Vagina (tissue), 2 donors: ENCODE measurements at places on chromosomes 2 and 18. TPM values are rescaled to one million over a fixed set of nuclear protein-coding genes. Genes with fewer than 3 reads are reported as not detected.

- H3K36me3 ChIP-seq = no peaks in the 10 kb centered on the region
- no peak within 1 kb of the TSS for H3K27ac ChIP-seq
- DNase-seq = no peak
- H3K4me3 ChIP-seq = peak within 1 kb of the TSS; percentile 55
- H3K4me1 ChIP-seq = peaks cover 21% of the 10 kb centered on the region
These were observed at the start of gene CRACDL for GRCh38 chr2:98935777-98936352. TSS of gene CRACDL (minus strand) at chr2:98936225. CDS start at chr2:98846800, 89,425 bp downstream.

The SCYGR4 gene
- not detected for total RNA-seq

The CYP27C1 gene
- total RNA-seq = 3.2 TPM

The RAB27B gene
- 6.1 TPM for total RNA-seq

- no peaks in the 10 kb centered on the region for H3K4me1 ChIP-seq
- H3K27ac ChIP-seq = no peak overlapping the region
- no peaks in the 10 kb centered on the region for H3K36me3 ChIP-seq
- H3K27me3 ChIP-seq = no peaks in the 10 kb centered on the region
- no peak for DNase-seq
These were observed 543.6 kb upstream of the NRP2 start for GRCh38 chr2:205138735-205139134.

DNA sequence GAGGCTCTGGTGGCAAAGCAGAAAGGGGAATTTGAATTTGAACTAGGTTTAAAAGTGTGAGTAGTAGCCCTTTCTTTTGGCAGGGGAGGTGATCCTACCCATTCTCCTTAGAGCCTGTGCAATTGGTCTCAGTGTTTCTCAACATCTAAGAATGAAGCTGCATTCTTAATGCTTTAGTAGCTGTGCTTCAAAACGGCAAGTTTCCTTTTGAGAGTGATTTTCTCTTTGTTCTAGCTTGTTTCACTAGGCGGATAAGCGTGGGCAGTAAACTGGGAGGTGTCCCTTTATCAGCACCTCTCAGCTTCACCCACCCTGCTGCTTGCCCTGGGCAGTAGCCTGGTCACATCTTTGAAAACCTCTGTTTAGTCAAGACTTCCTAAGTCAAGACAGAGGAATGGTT lies 6.7 kb downstream of the CRIM1 start:
- no peaks in the 10 kb centered on the region for H3K36me3 ChIP-seq
- DNase-seq = no peak
- H3K27me3 ChIP-seq = no peaks in the 10 kb centered on the region

DNA sequence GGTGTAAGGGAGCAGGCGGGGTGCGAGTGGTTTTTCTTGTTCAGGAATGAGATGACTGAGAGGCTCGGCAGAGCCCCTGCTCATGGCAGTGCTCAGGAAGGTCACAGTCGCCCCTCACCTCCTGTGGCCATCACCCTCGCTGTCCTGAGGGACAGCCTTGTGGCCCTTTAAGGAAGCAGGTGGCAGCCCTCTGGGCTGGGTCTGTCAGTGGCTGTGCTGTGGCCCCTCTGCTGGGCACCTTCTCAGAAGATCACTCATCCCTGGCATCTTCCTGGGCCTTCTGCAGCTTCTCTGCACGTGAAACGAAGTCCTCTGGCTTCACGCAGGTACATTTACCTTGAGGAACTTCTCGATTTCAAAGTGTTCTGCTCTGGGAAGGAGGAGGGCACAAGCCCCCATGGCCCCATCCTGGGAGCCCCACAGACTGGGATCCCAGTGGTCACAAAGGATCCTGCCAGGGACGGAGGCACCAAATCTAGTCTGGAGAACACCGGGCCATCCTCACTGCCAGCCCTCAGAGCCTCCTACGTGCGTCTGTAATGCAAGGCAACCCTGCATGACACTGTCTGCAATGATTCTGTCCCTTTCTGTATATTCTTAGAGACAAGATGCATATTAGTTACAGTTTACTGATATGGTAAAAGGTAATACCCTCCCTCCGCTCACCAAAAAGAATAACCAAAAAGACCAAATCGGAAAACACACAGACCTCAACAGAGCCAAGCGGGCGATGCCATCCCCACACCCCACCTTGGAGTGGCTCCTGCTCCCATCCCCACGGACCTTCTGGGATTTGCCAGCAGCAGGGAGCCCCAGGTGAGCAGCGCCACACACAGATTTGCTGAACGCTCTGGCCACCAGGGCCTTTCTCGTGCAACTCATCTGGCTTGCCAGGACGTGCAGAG lies 25.9 kb upstream of the FAHD2A start:
- no peaks in the 10 kb centered on the region for H3K27me3 ChIP-seq
- DNase-seq = no peak
- H3K4me1 ChIP-seq = no peaks in the 10 kb centered on the region
- H3K4me3 ChIP-seq = no peak overlapping the region
- H3K27ac ChIP-seq = no peak overlapping the region

The IL1F10 gene
- not detected for total RNA-seq

The TMEM247 gene
- not detected for total RNA-seq

DNA sequence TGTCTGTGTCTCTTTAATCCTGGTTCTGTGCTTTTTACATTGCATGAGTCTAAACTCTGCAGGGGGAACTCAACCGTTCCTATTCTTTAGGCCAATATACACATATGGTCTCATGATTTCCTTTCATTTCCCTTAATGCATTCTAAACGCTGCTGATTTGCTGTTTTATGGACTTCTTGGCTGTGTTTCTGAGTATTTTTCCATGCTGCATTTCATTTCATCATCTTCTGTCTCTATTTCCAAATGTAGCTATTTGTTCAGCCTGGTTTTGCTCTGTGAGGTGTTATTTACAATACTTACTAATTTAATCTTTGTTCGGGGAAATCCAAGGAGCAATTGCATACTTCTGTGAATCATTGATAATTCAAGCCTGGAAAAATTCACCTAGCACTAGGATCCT lies 897.2 kb downstream of the TSN start:
- no peaks in the 10 kb centered on the region for H3K27me3 ChIP-seq
- H3K4me3 ChIP-seq = no peak overlapping the region
- H3K27ac ChIP-seq = no peak overlapping the region
- H3K36me3 ChIP-seq = no peaks in the 10 kb centered on the region

The MTA3 gene
- 46.7 TPM for total RNA-seq

DNA sequence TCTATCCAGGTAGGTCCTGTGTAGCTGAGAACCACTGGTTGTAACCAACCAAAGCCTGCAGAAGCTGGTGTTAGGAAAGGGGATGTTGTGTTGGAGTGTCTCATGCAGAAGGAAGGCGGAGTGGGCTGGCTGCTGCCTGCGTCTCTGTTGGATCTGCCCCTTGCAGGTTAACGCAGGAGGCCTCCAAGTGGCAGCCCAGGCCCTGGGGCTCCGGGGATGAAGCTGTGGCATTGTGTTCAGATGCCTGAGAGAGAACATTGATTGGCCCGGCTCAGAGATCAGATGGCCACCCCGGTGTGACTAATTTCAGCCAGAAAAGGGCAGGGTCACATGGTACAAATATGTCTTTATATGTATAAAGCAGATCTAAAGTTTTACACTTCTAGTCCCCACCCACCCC lies 216.0 kb downstream of the GLI2 start:
- H3K27me3 ChIP-seq = no peaks in the 10 kb centered on the region
- no peaks in the 10 kb centered on the region for H3K4me1 ChIP-seq
- no peak overlapping the region for H3K27ac ChIP-seq
- DNase-seq = no peak

The TEX44 gene
- total RNA-seq = not detected

The PRSS56 gene
- total RNA-seq = not detected

- H3K27ac ChIP-seq = no peak overlapping the region
- no peaks in the 10 kb centered on the region for H3K36me3 ChIP-seq
- H3K27me3 ChIP-seq = peaks cover 9% of the 10 kb centered on the region
- no peak for DNase-seq
- peaks cover 8% of the 10 kb centered on the region for H3K4me1 ChIP-seq
These were observed 2.4 kb downstream of the CDK5R2 start for GRCh38 chr2:218961651-218962570.

DNA sequence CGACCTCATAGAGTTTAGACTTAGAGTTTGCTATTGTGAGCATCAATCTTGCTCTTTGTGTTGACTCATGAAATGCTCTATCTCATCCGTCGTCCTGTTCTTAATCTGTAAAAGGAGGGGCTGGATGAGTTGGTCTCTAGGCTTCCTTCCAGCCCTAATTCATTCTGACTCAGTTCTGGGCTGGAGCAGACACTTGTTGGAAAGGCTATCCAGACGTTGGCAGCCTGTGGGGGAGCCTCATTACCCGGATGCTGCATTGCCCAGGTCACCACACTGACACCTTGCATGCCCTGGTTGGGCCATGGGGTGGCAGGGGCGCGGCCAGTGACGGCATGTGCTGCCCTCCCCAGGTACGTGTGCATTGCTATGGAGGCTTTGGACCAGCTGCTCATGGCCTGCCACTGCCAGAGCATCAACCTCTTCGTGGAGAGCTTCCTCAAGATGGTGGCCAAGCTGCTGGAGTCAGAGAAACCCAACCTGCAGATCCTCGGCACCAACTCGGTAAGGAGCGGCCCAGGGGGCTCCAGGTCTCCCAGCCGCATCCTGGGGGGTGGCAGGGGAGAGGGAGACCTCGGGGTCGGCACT lies 61.5 kb downstream of the EFR3B start:
- H3K4me1 ChIP-seq = no peaks in the 10 kb centered on the region
- no peak overlapping the region for H3K4me3 ChIP-seq
- no peaks in the 10 kb centered on the region for H3K36me3 ChIP-seq
- H3K27ac ChIP-seq = no peak overlapping the region

GRCh38 chr18:41972067-41972925 lies 17.3 kb downstream of the PIK3C3 start:
- no peak overlapping the region for H3K27ac ChIP-seq
- peaks cover 8% of the 10 kb centered on the region for H3K4me1 ChIP-seq
- no peaks in the 10 kb centered on the region for H3K36me3 ChIP-seq

The ELMOD3 gene
- 44.7 TPM for total RNA-seq

The COBLL1 gene
- 79.6 TPM for total RNA-seq

DNA sequence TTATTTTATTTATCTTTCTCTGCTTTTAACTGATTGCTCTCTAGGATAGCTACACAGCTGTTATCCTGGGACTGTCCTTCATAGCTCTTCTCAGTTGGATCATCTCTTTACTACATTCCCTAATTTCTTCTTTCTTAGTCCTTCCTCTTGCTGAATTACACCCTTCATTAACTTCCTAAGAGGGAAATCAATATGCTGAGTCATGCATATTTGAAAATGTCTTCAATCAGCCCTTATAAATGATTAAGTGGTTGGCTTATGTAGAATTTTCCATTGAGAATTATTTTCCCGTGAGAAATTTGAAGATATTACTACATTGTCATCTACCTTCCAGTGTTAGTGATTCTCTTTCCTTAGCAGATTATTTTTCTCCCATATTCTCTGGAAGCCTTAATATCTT lies 214.2 kb downstream of the SOCS6 start:
- no peaks in the 10 kb centered on the region for H3K4me1 ChIP-seq

DNA sequence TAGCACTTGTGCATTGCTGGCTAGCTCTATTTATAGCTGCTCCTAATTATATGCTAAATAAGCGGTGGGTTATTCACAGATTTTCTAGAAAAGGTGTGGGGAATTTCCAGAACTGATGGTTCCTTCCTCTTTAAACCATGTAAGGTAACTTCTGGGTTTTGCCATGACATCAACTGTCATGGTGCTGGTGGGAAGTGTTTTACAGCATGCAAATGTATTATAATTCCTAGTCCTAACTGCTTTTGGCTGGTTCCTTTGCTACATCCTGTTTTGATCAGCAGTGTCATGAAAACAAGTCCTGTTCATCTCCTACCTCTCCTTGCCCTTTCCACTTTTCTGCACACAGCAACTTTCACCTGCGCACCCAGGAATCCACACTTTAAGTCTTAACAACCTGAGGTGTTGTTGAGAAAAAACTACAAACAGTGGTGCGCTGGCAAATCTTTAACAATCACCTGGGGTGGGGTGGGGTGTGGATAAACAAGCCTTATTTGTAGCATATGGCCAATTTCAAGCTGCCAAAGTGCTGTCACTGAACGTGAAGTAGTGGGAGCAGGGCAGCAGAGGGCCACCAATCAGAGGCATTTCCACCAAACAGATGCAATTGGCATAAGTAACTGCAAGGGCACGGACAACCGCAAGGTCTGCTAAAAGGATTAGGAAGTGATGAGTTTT lies 33.4 kb upstream of the SKOR2 start:
- H3K27me3 ChIP-seq = no peaks in the 10 kb centered on the region
- H3K27ac ChIP-seq = no peak overlapping the region
- no peak overlapping the region for H3K4me3 ChIP-seq
- DNase-seq = peak; percentile 64

DNA sequence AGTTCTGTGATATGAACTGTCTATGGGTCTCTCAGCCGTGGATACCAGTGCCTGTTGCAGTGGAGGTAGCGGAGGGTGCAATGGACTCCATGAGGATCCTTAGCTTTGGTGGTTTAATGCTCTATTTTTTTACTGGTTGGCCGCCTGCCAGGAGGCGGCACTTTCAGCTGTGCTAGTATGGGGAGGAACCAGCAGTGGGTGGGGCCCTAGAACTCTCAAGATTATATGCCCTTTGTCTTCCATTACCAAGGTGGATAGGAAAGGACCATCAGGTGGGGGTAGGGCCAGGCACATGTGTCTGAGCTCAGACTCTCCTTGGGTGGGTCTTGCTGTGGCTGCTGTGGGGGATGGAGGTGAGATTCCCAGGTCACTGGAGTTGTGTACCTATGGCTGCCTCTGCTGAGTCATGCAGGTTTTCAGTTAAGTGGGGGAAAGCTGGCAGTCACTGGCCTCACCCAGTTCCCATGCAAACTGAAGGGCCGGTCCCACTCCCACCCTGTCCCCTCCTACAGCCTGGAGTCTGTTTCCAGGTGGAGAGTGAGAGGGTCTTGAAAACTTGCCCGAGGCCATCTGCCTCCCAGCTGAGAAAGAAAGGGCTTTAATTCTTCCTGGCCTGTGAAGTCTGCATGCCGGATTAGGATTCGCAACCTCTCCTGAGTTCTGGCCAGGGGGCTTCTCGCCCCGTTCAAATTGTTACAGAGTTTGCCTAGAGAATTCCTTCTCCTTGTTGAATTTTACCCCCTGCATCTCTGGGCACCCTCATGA lies 14.5 kb downstream of the KCNS3 start:
- H3K4me3 ChIP-seq = no peak overlapping the region
- no peak for DNase-seq
- H3K27me3 ChIP-seq = no peaks in the 10 kb centered on the region

DNA sequence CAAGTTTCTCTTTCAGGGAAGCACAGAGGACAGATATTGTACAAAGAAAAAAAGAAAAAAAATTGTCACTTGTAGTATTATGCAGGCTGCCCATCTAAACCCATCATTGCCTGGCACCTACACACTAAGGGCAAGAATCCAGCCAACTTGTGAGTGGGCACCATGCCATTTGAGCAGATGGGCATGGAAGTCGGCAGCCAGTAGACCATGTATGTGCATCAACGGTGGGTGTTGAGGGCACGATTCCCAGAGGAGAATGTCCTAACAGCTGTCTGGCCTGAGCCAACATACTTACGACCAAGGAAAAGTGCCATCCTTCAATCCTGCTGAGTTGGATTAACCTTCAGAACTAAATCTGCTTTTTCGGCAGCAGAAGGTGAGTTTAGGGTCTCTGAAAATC lies 63.9 kb downstream of the ARHGAP15 start:
- no peaks in the 10 kb centered on the region for H3K36me3 ChIP-seq
- H3K27me3 ChIP-seq = no peaks in the 10 kb centered on the region
- no peak overlapping the region for H3K27ac ChIP-seq
- no peaks in the 10 kb centered on the region for H3K4me1 ChIP-seq
- no peak overlapping the region for H3K4me3 ChIP-seq
- DNase-seq = no peak

GRCh38 chr18:61893309-61893970 lies 633 bp upstream of the RNF152 start:
- peak overlapping the region; percentile 75 for H3K4me3 ChIP-seq
- no peaks in the 10 kb centered on the region for H3K36me3 ChIP-seq
- H3K4me1 ChIP-seq = peaks cover 47% of the 10 kb centered on the region

GRCh38 chr2:136376798-136377211 lies 258.9 kb upstream of the CXCR4 start:
- H3K36me3 ChIP-seq = no peaks in the 10 kb centered on the region
- no peak overlapping the region for H3K27ac ChIP-seq
- no peaks in the 10 kb centered on the region for H3K27me3 ChIP-seq
